ENCODE measurements at places on chromosomes 1 and 21. TPM values are rescaled to one million over a fixed set of nuclear protein-coding genes. Genes with fewer than 3 reads are reported as not detected.

DNA sequence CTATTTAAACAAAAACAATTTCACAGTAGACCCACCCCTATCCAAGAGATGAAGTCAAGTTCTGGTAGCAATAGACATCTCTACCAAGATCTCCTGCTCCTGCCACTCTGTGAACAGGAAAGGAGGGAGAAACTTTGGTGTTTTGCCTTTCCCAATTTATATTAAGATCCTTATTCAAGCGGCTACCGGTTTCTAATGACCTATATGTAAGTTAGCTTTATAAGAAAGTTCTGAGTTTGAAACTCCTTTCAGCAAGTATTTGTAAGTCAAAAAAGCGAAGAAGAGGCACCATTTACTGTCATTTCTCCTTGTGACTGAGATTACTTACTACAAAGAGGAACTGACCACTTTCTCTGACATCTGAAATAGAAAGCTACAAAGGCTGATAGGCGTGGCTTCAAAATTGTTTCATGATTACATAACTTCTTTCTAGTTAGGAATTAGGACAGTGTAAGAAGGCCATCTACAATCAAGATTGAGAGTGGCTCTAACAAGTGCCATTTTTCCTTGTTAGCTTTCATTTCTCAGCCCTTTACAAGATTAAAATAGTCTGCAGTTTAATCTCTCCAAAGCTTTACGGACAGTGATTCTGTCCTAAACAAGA is at the start of gene MNDA:
MNDA (plus strand) TSS at position 448 of the 604 bp plus-strand sequence. CDS start 10,803 bp downstream, outside the sequence.
- DNase-seq, result no peak

DNA sequence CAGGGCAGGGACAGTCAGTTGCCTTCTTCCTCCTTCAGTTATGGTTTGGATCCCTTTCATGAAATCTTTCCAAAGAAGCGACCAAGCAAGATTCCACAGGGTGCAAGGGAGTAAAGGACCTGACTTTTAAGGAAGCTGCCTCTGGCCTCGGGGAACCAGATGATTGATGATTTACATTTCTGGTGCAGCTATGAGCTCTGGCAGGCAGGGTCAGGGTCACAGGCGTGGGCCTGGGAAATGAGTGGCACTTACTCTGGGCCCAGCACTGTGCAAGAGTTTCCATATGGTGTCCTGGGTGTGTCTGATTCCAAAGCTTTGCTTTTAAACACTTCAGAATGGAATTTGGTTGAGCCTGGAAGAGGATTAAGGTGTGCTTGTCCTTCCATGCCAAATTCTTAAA is 7.2 kb upstream of the CRABP2 start:
- DNase-seq, result no peak

- no peak for DNase-seq
Observed at GRCh38 chr1:20069874-20070273, at the start of gene PLA2G5. TSS of gene PLA2G5 (plus strand) at chr1:20070194. CDS start at chr1:20084831, 14,637 bp downstream.

DNA sequence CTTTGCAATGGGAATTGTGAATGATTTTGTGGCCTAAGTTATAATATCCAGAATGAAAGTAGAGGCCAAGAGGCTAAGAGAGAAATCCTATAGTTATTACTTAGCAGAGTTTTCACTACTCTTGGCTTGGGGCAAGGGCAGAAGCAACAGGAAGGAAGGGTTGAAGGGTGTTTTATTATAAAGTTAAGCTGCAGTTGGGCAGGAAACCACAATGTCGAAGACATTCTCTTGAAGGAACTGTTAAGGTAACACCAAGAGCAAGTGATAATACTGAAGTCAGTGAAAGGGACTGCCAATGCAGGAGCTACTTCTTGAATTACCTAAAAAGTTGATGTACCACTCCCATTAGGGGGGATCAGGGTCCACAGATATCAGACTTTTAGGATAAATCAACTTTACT is 8.3 kb downstream of the XCL2 start:
- no peak for DNase-seq

GRCh38 chr1:26723013-26723991 is 27.5 kb downstream of the ARID1A start:
- DNase-seq, result peak; percentile 26

DNA sequence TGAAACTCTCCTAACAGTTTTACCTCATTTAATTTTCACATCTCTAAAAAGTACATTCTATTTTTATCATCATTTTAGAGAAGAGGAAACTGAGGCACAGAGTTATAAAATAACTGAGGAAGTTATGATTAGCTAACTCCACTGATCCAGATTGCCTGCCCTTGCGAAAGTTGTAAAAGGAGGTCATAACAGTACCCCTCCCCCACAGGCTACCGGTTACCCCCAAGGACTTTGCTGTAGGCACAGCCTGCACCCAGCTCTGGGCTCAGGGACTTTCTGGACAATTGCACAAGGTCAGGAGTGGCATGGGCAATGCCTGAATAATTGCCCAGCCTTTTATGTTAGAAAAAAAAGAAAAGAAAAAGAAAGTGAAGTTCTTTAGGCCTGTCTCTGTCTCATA is 22.7 kb downstream of the PIGM start:
- DNase-seq, result no peak

DNA sequence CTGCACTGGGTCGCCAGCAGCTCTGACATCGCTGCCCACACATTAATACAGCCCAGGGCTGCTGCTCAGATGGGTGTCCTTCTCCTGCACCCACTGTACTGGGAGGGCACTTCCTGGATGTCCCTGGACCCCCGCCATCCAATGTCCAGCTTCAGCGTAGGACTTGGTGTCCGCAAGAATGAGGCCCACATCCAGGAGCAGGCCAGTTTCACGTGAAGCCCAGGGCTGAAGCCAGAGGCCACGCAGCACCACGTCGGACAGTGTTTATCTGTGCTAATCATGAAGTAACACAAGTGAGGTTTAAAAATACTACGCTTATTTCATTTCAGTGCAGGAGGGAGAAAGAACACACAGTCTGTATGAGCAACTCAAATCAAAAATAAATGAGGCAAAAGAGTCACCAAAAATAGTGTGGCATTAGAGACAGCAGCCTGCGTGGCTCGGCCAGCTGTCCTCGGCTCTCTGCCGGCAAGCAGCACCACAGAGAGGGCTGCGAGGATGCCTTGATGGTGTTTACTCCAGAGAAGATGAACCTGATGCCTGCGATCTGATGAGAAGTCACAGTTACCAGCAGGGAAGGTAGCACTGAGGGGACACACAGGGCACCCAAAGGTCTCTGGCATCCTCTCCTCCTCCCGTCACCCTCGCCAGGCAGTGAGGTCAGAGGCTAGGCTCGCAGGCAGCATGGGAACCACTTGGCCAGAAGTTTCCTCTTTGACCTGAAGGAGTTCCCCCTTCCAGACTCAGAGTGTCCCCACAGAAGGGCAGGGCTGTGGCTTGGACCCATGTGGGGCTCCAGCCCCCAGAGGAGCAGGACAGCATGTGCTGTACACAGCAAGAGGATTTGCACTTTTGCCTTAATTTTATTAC is 22.1 kb upstream of the NPHP4 start:
- no peak for DNase-seq

DNA sequence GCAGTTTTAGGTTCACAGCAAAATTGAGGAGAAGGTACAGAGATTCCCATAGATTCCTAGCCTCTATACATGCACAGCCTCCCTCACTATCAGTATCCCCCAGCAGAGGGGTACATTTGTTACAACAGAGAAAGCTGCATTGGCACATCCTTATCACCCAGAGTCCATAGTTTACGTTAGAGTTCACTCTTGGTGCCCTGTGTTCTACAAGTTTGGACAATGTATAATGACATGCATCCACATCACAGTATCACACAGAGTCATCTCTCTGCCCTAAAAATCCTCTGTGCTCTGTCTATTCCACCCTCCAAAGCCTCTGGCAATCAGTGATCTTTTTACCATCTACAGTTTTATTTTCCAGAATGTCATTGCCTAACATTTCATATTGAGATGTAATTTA is 22.3 kb upstream of the RGS16 start:
- DNase-seq, result no peak

DNA sequence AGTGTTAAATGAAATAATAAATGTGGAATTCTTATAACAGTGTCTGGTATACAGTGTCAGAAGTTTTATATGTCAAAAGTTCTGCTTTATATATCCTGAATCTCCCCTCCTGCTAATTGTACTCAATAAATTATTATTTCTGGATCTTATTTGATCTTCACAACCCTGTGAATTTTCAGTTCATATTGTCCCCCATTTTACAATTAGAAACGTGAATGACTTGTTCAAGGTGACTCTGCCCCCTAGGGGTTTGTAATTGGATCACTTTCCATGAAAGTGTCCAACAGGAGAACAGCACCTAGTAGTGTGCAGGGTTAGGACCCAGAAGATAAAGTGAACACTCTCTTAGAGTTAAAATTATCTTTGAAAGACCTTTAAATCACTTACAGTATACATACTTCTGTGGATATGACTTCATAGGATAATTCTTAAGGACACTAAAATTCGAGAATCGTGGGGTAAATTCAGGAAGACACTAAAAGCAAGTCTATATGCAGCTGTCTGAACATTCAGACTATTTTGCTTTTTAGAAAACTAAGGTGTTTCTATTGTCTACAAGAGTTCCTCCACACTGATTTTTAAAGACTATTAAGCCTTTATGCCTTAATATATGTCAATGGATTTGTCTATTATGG is 4.5 kb upstream of the DDR2 start:
- DNase-seq, result peak; percentile 8

DNA sequence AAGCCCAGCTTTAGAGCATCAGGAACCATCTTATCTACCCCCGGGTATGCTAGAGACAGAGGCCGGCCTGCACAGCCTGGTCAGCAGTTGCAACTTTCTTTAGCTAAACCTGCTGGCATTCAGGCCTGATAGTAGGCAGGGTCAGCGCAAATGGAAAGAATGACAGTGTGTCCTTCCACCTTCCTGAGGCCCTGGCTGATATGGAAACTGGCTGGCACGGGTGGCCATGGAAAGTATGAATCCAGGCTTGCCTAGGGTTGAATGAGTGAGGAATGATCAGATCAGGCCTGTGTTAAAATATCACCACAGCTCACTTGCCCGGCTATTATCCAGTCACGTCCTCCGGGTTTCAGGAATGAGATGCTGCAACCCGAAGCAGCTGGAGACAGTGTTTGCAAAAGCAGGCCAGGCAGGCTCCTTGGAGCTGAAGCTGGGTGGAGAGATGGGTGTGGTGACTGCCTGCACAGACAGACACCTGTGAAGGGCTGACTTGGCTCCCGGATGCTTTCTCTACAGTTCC is 34.7 kb downstream of the RCAN1 start:
- DNase-seq, result no peak

DNA sequence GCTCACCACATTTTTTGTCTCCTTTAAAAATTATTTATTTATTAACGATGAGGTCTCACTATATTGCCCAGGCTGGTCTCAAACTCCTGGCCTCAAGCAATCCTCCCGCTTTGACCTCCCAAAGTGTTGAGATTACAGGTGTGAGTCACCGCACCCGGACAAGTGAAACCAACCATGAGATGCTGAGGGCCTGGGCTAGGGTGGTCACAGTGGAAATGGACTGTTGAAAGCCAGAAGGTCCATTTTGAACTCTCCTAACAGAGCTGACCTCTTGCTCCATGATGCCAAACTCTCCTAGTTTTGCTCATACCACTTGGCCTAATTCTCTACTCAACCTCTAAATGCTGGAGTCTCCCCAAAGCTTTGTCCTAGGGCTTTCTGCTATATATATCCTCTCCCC is 109.1 kb downstream of the SLC45A1 start:
- DNase-seq, result no peak

DNA sequence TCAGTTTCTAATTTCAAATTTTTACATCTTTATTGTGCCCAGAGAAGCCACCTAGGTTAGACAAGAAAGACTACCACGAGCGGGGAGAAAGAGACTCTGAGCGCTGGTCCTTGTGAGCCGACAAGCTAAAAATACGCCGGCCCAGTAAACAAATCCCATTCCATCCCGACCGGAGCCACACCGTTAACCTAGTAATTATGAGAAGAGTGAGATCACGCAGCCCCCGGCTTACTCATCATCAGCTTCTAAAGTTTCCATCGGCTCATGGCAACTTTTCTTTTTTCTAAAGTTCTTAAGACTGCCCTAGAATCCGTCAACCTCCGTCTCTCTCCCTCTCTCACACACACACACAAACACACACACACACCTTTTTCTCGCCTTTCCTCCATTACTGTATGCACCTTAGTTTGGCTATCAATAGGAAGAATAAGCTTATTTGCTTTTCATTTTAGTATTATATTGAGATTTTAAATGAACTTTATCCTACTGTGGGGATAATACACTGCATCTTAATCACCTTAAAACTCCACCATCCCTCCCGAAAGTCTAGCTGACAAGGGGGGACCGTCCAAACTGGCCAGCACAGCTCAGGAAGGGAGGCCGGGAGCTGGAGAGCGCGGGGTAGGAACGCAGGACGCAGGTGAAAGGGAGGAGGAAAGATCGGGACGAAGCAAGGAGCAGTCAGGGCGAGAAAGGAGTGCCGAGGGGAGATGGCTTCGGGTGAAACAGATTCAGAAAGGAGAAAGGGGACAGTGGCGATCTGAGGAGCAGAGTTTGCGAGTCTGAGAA is 728 bp downstream of the OTUD7B start:
- DNase-seq, result peak; percentile 35

GRCh38 chr21:44658913-44659595 is 1.3 kb downstream of the KRTAP12-3 start:
- DNase-seq, result no peak

DNA sequence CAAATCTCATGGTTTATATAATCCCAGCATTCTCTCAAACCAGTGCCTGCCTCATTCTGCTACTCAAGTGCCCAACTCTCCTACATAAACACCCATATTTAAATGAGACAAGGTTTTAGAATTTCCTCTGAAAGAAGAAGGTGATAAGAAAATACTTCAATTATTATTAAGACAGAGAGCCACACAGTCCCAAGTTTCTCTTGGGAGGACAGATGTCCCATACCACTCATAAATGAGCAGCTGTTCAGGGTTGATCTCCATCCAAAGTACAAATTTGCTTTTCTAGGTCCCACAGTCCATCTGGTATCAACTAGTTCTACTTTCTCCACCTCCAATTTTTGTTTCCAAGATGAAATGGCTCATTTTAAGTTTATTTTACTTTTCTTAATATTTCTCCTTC is 11.3 kb downstream of the DCAF8 start:
- DNase-seq, result no peak

- DNase-seq, result no peak
Observed at GRCh38 chr1:32346532-32347157, 10.6 kb upstream of the MARCKSL1 start.

GRCh38 chr1:167258858-167259257 is 38.2 kb downstream of the POU2F1 start:
- DNase-seq, result no peak

DNA sequence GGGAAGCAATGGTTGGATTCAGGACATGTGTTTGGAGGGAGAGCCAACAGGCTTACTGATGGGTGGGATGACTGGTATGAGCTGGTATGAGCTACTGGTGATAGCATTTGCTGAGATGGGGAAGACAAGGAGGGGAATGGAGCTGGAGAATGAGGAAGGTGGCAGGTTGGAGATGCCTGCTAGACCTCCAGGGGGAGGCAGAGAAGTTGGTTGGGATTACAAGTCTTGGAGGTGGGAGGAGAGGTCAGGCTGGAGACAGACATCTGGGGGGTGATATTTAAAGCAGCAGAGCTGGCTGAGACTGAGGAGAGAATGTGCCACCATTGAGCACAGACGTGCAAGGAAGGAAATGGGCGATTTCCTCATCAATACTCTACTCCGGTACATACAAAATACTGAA is 31.8 kb upstream of the ENO1 start:
- peak; percentile 61 for DNase-seq

- peak; percentile 49 for DNase-seq
Observed at GRCh38 chr1:101259744-101260148, 22.9 kb downstream of the S1PR1 start.

Gene TGFBR3
- polyA plus RNA-seq, result 5.5 TPM

Gene TP73
- 0.09 TPM for polyA plus RNA-seq

Gene CCDC18
- 8.5 TPM for polyA plus RNA-seq

Gene AGT
- not detected for polyA plus RNA-seq

Gene TMEM61
- polyA plus RNA-seq, result not detected
